ENCODE measurements at places on chromosomes 1 and 21. TPM values are rescaled to one million over a fixed set of nuclear protein-coding genes. Genes with fewer than 3 reads are reported as not detected.

Gene OR2T2
- not detected for polyA plus RNA-seq

Gene KRTAP13-2
- not detected for polyA plus RNA-seq

Gene DSCAM
- not detected for polyA plus RNA-seq

Gene DRAXIN
- polyA plus RNA-seq, result 0.11 TPM

Gene TAF12
- polyA plus RNA-seq, result 52.0 TPM

Gene ZNF697
- not detected for polyA plus RNA-seq

Gene STIL
- 0.91 TPM for polyA plus RNA-seq

Gene ST3GAL3
- polyA plus RNA-seq, result 8.5 TPM

Gene KCNE1
- polyA plus RNA-seq, result not detected

Gene PIK3C2B
- 2.2 TPM for polyA plus RNA-seq

Gene SYT2
- polyA plus RNA-seq, result not detected

Gene C1orf56
- polyA plus RNA-seq, result 3.7 TPM

Gene NUF2
- 0.94 TPM for polyA plus RNA-seq

Gene CYB5RL
- 3.1 TPM for polyA plus RNA-seq

- DNase-seq, result peak; percentile 70
- H3K27me3 ChIP-seq, result no peaks in the 10 kb centered on the region
- peak overlapping the region; percentile 89 for H3K27ac ChIP-seq
- no peak overlapping the region for H3K4me3 ChIP-seq
- no peaks in the 10 kb centered on the region for H3K36me3 ChIP-seq
Measured at GRCh38 chr1:26696654-26697430, 1.0 kb downstream of the ARID1A start.

- DNase-seq, result no peak
- no peaks in the 10 kb centered on the region for H3K27me3 ChIP-seq
- H3K4me3 ChIP-seq, result no peak overlapping the region
- H3K4me1 ChIP-seq, result peaks cover 18% of the 10 kb centered on the region
- H3K36me3 ChIP-seq, result peaks cover 19% of the 10 kb centered on the region
Measured at GRCh38 chr1:206691604-206692003, 6.9 kb downstream of the MAPKAPK2 start.

GRCh38 chr21:37767984-37768383 lies 148.3 kb downstream of the KCNJ6 start:
- DNase-seq, result no peak
- no peak overlapping the region for H3K27ac ChIP-seq
- H3K4me3 ChIP-seq, result no peak overlapping the region
- no peaks in the 10 kb centered on the region for H3K36me3 ChIP-seq

- H3K4me3 ChIP-seq, result no peak overlapping the region
- no peak for DNase-seq
- no peaks in the 10 kb centered on the region for H3K36me3 ChIP-seq
Measured at GRCh38 chr1:38261574-38261973, 215.0 kb upstream of the POU3F1 start.

GRCh38 chr1:189970331-189971230 lies 507.1 kb downstream of the BRINP3 start:
- H3K4me1 ChIP-seq, result no peaks in the 10 kb centered on the region
- no peak overlapping the region for H3K27ac ChIP-seq

DNA sequence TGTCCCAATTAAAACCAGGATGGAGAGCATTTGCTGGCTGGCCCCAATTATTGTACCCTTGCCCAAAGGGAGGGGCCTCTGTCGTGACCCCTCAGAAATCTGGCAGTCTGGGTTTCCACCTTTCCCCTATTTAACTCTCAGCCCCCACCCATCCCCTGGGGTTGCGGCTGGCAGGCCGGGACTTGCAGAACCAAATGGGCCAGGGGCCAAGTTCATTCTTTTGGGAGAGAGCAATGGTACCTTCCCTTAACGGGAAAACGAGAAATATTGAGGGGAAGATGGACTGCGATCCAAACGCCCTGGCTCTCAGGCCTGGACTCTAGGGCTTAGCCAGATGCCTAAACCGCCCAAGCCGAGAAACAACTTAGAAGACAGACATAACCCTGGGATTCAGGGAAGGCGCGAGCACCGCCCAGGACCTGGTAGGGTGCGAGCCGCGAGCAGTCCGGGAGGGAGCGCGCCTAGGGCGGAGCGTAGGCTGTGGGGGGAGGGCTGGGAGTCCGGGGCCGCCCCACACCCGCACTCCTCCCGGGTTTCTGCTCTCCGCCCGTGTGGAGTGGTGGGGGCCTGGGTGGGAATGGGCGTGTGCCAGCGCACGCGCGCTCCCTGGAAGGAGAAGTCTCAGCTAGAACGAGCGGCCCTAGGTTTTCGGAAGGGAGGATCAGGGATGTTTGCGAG lies at the start of gene SLC27A3:
Gene SLC27A3 (plus strand): TSS at position 628 of the 678 bp plus-strand sequence. CDS start 91 bp downstream, outside the sequence.
- no peaks in the 10 kb centered on the region for H3K27me3 ChIP-seq
- H3K4me3 ChIP-seq, result peak within 1 kb of the TSS; percentile 58
- peaks cover 19% of the 10 kb centered on the region for H3K36me3 ChIP-seq
- H3K4me1 ChIP-seq, result peaks cover 19% of the 10 kb centered on the region
- DNase-seq, result no peak

- H3K27ac ChIP-seq, result no peak overlapping the region
- peaks cover 3% of the 10 kb centered on the region for H3K27me3 ChIP-seq
- no peaks in the 10 kb centered on the region for H3K4me1 ChIP-seq
Measured at GRCh38 chr1:170301596-170301995, 155.8 kb downstream of the NTMT2 start.

DNA sequence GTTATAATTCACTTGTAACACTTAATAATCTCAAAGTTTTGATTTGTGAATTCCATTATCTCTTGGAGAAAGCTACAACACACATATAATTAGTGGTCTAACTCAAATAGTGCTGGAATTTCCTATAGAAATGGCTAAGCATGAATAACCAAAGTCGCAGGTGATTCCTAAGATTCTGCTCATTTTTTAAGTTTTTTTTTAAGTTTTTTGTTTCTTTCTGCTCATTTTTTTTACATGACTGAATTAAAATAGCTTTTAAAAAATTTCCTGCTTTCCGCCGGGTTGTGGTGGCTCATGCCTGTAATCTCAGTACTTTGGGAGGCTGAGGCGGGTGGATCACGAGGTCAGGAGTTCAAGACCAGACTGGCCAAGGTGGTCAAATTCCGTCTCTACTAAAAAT lies 90.4 kb downstream of the APP start:
- no peaks in the 10 kb centered on the region for H3K36me3 ChIP-seq
- H3K4me3 ChIP-seq, result no peak overlapping the region
- no peak overlapping the region for H3K27ac ChIP-seq
- H3K4me1 ChIP-seq, result no peaks in the 10 kb centered on the region
- no peak for DNase-seq

- peaks cover 14% of the 10 kb centered on the region for H3K4me1 ChIP-seq
- H3K36me3 ChIP-seq, result no peaks in the 10 kb centered on the region
- no peak overlapping the region for H3K27ac ChIP-seq
- no peak for DNase-seq
- H3K4me3 ChIP-seq, result no peak overlapping the region
- H3K27me3 ChIP-seq, result no peaks in the 10 kb centered on the region
Measured at GRCh38 chr1:116166011-116166571, 54.9 kb downstream of the MAB21L3 start.

- no peak overlapping the region for H3K27ac ChIP-seq
- DNase-seq, result no peak
- no peaks in the 10 kb centered on the region for H3K36me3 ChIP-seq
- no peak overlapping the region for H3K4me3 ChIP-seq
Measured at GRCh38 chr1:64569411-64569810, 99.5 kb downstream of the CACHD1 start.

- no peaks in the 10 kb centered on the region for H3K27me3 ChIP-seq
- DNase-seq, result peak; percentile 34
Measured at GRCh38 chr1:113872219-113872935, 865 bp upstream of the PTPN22 start.

DNA sequence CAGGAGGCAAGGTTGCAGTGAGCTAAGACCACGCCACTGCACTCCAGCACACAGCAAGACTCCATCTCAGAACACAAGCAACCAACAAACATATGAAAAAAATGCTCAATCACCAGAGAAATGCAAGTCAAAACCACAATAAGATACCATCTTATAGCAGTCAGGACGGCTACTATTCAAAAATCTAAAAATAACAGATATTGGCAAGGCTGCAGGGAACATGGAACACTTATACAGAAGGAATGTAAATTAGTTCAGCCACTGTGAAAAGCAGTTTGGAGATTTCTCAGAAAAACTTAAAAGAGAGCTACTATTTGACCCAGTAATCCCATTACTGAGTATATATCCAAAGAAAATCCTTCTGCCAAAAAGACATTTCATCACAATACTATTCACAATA lies 27.6 kb upstream of the POGK start:
- no peaks in the 10 kb centered on the region for H3K36me3 ChIP-seq
- peaks cover 3% of the 10 kb centered on the region for H3K27me3 ChIP-seq
- no peak for DNase-seq
- H3K4me1 ChIP-seq, result no peaks in the 10 kb centered on the region

DNA sequence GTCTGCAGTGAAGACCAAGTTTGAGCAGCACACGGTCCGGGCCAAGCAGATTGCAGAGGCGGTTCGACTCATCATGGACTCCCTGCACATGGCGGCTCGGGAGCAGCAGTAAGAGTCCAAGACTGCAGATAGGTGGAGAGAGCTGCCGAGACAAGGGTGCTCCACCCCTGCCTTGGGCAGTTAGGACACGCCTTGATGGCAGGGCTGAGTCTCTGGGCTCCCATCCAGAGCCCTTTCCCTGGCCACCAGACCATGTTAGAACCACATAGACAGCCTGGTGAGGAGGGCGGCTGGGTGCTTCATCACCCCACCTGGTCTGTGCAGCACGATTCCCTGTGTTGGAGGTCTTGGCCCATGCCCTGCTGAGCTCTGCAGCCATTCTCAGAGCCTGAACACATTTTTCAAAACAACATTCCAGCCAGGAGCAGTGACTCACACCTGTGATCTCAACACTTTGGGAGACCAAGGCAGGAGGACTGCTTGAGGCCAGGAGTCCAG lies 17.3 kb upstream of the MIIP start:
- H3K4me3 ChIP-seq, result no peak overlapping the region
- H3K27me3 ChIP-seq, result no peaks in the 10 kb centered on the region

DNA sequence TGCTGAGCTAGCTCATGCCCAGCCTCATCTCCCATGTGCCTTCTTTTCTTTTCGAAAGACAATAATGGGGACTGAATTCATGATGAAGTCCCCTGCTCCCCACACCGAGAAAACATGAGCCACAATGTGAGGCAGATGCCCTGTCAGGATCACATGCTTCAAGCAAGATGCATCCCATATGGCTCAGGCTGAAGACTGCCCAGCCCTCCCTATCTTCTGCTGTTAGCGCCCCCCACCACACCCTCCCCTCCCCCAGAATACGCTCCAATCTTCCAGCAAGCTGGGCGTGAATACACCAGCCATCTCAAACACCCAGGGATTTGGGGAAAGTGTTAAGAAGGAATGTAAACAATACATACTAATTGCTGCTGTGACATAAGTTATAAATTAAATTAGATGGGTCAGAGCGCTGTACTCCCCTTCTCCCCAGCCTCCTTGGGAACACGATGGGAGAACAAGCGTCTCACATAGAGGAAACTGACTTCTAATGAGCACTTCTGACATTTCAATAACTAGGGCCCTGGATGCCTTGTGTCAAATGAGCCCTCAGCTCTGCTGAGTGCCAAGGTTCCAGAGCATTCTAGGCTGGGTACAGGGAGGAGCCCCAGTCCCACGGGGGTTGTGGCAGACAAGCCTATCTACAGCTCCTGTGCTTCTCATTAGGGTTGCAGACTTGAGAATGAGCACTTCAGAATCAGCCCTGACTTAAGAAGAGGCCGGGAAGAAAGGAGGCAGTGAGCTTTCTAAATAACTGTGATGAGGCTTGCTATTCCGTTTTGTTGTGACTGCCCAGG lies 55.6 kb downstream of the TNR start:
- H3K36me3 ChIP-seq, result no peaks in the 10 kb centered on the region
- no peaks in the 10 kb centered on the region for H3K27me3 ChIP-seq
- H3K4me3 ChIP-seq, result no peak overlapping the region
- no peaks in the 10 kb centered on the region for H3K4me1 ChIP-seq

DNA sequence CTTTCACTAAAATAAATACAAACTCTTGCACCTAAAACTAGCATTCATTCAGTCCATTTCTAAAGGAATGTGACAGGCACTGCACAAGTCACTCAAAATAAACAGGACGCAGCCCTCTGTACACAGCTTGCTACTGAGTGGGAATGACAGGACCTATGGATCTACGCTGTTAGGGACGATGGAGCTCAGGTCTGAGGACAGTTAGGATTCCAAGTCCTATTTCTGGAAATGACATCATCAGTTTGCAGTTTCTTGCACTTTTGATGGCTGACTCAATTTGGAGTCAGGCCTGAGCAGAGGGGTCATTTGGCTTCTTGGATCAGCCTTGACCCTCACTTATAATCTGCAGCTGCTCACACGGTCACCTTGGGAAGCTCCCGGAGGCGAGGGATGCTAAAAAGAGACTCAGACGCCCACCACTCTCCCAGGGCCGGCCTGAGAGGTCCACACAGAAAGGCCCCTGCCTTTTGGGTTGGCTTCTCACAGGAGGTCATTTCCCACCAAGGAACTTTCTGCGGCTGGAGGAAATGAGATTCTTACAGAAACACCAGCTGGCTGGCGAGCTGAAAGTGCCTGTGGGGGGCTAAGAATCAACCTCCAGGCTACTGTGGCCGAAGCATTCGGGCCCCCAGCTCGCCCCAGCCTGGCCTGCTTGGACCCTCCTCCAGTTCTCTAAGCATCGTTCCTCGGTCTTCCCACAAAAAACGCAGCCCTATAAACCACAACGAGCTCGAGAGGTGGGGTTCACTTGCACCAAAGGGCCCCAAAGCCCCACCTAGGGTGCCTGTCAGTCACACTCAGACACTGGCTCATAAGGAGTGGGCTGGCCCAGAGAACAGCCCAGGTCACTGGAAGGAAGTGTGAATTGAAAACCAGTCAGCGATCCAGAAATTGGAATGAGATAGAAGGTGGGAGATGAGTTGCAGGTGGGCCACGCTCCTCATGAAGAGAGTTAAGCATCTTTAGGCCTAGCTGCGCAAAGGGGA lies 8.9 kb upstream of the PDE9A start:
- no peaks in the 10 kb centered on the region for H3K36me3 ChIP-seq
- H3K27me3 ChIP-seq, result no peaks in the 10 kb centered on the region
- H3K4me1 ChIP-seq, result no peaks in the 10 kb centered on the region
- no peak for DNase-seq
- no peak overlapping the region for H3K27ac ChIP-seq
- no peak overlapping the region for H3K4me3 ChIP-seq

- H3K27ac ChIP-seq, result no peak overlapping the region
- peaks cover 43% of the 10 kb centered on the region for H3K4me1 ChIP-seq
- no peak for DNase-seq
- H3K36me3 ChIP-seq, result no peaks in the 10 kb centered on the region
Measured at GRCh38 chr1:12614402-12615158, 3.4 kb downstream of the DHRS3 start.

DNA sequence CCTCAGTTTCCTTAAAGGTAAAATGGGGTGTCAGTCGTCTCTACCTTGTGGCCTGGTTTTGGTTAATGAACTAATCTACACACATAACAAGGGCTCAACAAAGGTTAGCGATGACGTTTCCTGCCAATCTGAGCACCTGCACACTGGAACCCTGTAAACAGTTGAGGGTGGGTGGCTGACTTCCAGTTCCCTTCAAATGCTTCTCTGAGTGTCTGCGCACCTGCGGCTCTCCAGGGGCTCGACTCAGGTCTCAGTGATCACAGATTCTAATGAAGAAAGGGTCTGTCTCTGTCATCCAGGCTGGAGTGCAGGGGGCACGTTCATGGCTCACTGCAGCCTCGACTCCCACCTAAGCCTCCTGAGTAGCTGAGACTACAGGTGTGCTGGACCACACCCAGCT lies 3.3 kb upstream of the AGPAT3 start:
- H3K27ac ChIP-seq, result no peak overlapping the region
- H3K4me3 ChIP-seq, result no peak overlapping the region
- H3K27me3 ChIP-seq, result no peaks in the 10 kb centered on the region

- peak overlapping the region; percentile 94 for H3K27ac ChIP-seq
- no peaks in the 10 kb centered on the region for H3K27me3 ChIP-seq
- H3K4me3 ChIP-seq, result peak overlapping the region; percentile 91
- H3K36me3 ChIP-seq, result peaks cover 12% of the 10 kb centered on the region
- DNase-seq, result no peak
Measured at GRCh38 chr1:32199717-32200072, 700 bp upstream of the CCDC28B start.

Measured in CD4-positive, CD25-positive, alpha-beta regulatory T cell (primary cell).